ENCODE measurements at places on chromosomes 7 and 10. TPM values are rescaled to one million over a fixed set of nuclear protein-coding genes. Genes with fewer than 3 reads are reported as not detected.

GRM3 gene
- 0.13 TPM for polyA plus RNA-seq

TAS2R41 gene
- not detected for polyA plus RNA-seq

GLI3 gene
- 20.0 TPM for polyA plus RNA-seq

GRCh38 chr10:119776536-119776935 lies 50.7 kb downstream of the INPP5F start:
- no peak for DNase-seq

- no peak for DNase-seq
Measured at GRCh38 chr7:106260136-106260561, 24.6 kb downstream of the NAMPT start.

RALA gene
- polyA plus RNA-seq: 42.8 TPM

BMPER gene
- polyA plus RNA-seq: 4.5 TPM

DNA sequence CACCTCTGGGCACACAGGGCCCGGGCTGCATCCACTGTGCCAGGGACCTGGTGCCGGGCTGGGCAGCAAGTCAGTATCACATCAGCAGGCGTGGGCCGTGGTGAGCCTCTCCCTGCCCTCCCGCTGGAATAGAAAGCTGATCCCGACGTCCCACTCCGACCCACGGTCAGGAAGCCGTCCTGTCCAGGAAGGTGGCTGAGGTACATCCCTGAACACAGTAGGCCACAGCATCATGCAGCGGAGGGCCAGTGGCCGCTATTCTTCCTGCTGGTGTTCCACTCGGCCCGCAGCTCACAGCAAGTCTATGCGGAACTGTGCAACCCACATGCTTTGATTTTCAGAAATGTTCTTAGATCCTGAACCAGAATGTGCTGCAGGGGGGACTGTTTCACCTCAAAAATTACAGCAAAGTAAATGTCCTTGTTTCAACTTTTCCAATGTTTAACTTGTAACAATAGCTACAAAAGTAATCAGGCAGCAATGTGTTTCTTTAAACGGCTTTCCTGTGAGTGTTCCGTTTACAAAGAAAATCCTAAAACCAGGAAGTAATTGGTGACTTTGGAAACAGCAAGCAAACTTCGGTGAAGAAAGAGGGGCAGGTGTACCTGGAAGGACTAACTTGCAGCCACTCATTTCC lies 676 bp upstream of the GPR146 start:
- no peak for DNase-seq

GIMAP2 gene
- polyA plus RNA-seq: 0.23 TPM

GRCh38 chr7:57367171-57367570 lies 82.8 kb upstream of the ZNF716 start:
- no peak for DNase-seq

MYO3A gene
- 0.93 TPM for polyA plus RNA-seq
